Activated CD8-positive, alpha-beta memory T cell treated with anti-CD3 and anti-CD28 coated beads for 48 hours (primary cell): ENCODE measurements at places on chromosomes 3 and 15.

- DNase-seq = no peak
Observed at GRCh38 chr3:134857776-134858362, 62.8 kb downstream of the EPHB1 start.

DNA sequence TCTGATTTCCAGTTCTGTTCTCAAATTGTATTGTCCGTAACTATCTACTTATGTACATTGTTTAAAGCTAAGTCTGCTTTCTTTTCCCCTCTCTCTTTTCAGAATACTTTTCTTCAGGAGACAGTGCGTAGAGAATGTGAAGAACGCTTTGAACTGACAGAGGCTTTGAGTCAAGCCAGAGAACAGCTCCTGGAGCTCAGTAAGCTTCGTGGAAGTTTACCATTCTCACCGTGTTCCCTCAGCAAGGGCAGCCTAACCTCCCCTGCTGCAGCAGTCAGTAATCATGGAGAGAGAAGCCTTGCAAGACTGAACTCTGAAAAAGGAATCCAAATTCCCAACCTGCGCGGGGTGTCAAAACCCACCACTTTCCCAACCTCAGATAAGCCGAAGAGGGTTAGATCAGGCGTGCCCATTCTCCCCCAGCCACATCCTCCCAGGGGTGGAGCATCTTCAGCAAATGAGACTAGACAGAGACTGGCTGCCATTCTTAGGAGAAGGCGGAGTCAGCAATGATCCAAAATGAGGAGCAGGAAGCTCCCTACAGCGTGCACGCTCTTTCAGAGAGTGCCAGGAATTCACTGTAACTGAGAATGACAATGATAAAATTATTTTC, 114.6 kb downstream of the CCNL1 start:
- no peak for DNase-seq

DNA sequence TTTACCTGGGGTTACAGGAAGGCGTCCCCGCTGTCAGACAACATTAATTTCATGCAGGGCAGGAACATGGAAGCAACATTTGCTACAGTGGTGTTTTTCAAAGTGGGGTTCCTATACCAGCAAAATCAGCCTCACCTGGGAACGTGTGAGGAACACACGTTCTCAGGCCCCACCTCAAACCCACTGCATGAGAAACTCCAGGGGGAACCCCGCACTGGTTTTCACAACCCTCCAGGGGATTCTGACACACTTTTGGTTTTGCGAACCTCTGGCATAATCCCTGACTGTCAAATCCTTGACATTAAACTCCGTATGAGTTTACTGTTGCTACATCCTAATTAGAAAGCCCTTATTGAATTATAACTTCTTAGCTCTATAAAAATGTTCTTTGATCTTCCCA, 127.7 kb downstream of the LRRK1 start:
- DNase-seq = no peak

DNA sequence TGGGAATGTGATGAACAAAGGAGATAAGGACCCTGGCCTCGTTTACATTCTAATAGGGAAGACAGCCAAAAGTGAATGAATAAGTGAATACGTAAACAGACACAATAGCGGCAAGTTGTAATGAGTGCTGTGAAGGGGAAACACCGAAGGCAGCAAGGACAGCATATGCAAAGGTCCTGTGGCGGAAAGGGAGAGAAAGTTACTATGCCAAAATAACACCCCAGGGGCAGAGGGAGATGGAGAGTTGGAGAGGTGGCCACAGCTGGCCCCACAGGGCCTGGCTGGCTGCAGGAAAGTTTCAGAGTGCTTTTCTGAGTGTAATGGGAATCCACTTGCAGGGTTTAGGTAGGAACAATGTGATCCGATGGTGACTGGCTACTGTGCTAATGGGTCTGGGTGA, 91.9 kb downstream of the SLCO3A1 start:
- DNase-seq = no peak

DNA sequence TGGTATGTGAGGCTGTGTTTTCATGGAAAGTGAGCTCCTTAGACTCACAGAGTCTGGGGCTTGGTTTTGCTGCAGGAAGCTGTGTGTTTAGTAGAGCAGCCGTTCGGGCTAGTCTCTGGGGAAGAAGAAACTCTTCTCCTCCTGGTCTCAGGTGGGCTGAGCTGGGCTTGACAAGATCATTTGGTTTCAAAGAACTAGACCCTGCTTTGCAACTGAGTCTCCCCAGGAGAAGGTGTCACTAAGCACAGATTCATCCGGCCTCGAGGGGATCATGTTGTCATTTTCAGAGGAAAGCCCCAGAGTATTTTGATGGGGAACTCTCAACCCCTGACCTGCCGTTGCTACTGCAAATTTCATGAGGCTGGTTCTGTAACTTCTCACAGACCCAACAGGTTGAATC, 188.5 kb downstream of the FAM43A start:
- DNase-seq = no peak

DNA sequence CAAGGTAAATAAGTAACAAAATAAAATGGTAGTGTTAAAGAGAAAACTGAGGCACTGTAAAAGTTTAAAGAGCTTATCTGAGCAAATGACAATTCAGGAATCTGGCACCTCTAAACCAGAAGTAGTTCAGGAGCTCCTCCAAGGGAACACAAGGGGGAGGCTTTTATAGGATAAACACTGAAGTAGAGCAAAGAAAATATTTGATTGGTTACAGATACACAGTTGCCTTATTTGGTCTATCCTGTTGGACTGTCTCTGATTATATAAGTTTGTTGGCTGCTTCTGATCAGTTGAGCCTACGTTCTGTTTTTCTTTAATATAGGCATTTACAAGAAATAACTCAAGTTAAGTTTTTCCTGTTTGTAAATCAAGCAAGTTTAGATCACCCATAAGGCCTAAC, 146.9 kb downstream of the ERC2 start:
- DNase-seq = no peak

GRCh38 chr3:108153451-108153981, 62.7 kb upstream of the CD47 start:
- no peak for DNase-seq

DNA sequence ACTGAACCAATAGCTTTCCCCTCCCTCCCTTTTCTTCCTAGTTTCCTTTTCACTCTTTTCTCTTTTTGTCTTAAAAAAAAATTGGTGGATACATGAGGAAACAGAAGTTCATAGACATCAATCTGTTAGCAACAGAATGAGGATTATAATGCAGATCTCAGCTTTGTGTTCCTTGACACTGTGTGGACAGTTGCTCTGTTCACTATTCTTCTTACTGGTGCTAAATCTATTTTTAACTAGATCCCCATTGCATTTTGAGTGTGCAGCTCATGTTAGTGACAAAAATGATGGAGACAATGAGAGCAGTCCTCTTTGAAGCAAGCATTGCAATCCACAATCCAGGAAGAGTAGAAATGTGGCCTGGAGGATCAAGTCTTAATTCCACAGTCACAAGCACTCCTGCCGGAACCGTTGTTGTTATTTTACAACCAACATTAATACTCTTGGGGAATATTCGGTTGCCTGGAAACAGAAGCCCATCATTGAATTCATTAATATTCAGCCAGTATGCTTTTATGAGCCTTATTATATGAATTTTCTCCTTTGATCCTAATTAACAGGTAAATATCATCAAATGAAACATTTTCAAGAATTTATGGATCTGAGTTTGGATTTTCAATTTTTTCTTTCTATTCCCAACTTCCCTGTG, 1016.8 kb downstream of the NTRK3 start:
- no peak for DNase-seq

DNA sequence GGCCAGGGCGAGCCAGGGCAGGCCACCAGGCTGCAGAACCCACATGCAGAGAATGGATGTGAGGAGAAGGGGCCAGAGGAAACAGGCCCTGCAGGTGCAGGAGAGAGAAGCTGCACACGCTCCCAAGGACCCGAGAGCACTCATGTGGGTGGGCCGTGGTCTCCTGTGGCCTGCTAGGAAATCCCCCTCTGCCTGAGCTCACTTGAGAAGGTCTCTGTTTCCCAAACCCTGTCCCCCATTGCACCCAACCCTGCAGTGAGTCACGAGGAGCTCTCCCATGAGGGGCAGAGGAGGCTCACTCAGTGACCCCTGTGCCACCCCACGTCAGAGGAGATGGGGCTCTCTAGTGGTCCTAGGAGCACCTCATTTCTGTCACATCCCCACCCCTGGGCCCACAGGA, 111.1 kb downstream of the KLF13 start:
- no peak for DNase-seq

- no peak for DNase-seq
Observed at GRCh38 chr3:126922466-126922865, 60.4 kb upstream of the PLXNA1 start.

DNA sequence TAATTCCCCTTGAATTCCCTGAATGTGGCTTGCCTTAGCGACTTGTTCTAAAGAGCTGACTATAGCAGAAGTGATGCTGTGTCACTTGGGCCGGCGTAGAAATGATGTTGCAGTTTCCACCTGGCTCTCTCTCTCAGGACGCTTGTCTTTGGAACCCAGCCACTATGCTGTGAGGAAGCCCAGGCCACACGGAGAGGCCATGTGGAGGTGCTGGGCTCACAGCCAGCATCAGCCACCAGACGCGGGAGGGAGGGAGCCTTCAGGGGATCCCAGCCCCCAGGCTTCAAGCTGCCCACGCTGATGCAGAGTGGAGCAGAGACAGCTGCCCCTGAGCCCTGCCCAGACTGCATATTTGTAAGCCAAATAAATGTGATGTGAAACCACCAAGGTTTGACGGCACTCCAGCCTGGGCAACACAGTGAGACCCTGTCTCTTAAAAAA, 18.6 kb downstream of the RNU5B-1 start:
- DNase-seq = no peak

DNA sequence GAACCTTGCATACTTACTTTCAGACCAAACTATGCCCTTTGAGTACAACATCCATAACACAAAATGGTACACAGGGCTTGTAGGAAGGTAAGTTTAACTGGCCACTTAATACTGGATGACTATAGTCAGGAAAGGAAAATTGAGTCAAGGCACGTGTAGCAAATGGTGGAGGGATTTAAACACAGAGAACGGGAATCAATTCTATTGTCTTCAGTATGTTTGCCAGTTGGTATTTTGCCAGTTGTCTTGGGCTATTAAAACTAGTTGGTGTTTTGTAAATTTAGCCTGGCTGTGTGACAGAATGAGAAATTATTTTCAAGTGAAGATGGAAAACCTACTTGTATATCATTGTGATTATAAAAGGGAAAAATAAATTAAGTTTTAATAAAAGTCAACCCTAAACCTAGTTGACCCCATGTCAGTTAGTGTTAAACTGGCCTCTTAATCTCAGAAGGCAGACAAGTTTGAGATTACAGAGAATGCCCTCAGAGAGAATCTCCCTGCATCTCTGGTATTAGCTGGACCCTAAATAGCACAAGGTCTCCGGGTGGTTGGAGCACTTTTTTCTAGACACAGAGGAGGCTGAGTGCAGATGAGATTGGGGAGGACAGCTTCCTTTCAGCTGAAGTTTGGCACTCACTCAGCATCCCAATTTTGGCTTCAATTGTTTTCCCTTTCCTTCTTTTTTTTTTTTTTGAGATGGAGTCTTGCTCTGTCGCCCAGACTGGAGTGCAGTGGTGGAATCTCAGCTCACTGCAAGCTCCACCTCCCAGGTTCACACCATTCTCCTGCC, 91.2 kb downstream of the MB21D2 start:
- no peak for DNase-seq

DNA sequence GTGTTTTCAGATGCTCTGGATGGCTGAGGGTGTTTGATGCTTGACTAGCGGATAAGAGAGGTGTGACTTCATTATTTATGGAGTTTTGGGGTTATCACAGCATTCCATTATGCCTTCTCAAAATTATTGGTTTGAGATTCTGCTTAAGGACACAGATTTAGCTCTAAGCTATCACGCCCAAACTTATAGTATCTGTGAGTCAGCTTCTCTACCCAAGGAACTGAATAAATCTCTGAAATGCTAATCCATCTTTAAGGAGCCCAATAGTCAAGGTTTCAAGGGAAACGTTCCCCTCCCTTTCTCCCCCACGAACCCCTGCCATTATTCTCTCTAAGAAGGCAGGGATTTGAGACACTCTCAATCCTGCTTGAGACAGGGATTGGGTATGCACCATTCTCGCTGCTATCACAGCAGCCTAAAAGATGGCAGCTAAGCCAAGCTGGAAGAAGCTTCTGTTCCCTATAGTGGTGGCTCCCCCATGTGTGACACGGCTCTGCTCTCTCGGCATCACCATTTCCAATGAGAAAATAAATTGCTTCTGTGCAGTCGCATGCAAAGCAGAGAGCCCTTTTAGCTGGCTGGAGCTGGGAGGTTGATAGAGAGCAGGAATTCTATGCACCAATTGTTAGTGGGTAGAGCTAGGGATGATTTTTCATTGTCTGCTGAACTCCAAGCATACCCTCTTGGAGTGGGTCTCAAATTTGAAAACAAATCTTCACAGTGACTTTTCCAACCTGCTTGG, 151.1 kb downstream of the IL20RB start:
- no peak for DNase-seq

DNA sequence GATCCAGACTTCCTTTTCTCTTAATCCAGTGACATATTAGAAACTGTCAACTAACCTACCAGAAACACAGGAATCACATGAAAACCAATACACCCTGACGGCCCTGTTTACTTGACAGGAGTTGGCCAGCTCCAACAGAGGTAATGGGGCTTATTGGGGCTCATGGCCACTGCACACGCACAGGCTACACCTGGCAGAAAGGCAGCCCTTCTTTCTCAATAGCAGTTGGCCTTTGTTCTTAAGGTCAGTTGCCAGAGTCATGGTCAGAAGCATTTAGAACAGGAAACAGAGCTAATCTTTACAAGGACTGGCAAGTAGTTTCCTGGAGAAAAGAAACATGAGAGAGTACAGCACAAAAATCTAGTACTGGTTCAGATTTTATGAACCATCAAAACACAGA, 181.8 kb downstream of the MAGI1 start:
- no peak for DNase-seq

GRCh38 chr15:27058939-27059338, 88.0 kb downstream of the GABRG3 start:
- no peak for DNase-seq

- no peak for DNase-seq
Observed at GRCh38 chr15:93478947-93479346, 389.9 kb upstream of the RGMA start.

- no peak for DNase-seq
Observed at GRCh38 chr3:194617143-194617671, 16.0 kb downstream of the TMEM44 start.

- DNase-seq = no peak
Observed at GRCh38 chr3:53890726-53891475, 758 bp downstream of the SELENOK start.

GRCh38 chr3:148914936-148915690, 50.0 kb downstream of the CPA3 start:
- no peak for DNase-seq

DNA sequence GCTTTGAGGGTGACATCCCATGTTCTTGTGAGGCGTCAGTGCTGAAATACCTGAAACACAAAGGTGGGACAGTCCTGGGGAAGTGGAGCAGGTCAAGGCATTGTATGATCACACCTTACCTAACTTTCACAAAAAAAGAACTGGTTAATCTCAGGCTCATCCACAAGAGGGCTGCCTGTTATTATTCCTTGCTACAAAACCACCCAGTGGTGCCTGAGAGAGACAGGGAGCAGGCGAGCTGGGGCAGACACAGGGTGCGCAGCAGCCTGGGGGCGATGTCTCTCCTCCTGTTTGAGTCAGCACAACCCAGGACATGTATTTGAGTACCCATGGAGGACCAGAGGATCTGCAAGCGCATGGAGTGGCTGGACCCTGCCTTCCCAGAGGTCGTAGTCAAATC, 316.8 kb upstream of the ATP10A start:
- no peak for DNase-seq

- no peak for DNase-seq
Observed at GRCh38 chr3:38116471-38117162, 20.3 kb downstream of the ACAA1 start.
